ENCODE measurements at places on chromosomes 1 and 21. TPM values are rescaled to one million over a fixed set of nuclear protein-coding genes. Genes with fewer than 3 reads are reported as not detected.

DNA sequence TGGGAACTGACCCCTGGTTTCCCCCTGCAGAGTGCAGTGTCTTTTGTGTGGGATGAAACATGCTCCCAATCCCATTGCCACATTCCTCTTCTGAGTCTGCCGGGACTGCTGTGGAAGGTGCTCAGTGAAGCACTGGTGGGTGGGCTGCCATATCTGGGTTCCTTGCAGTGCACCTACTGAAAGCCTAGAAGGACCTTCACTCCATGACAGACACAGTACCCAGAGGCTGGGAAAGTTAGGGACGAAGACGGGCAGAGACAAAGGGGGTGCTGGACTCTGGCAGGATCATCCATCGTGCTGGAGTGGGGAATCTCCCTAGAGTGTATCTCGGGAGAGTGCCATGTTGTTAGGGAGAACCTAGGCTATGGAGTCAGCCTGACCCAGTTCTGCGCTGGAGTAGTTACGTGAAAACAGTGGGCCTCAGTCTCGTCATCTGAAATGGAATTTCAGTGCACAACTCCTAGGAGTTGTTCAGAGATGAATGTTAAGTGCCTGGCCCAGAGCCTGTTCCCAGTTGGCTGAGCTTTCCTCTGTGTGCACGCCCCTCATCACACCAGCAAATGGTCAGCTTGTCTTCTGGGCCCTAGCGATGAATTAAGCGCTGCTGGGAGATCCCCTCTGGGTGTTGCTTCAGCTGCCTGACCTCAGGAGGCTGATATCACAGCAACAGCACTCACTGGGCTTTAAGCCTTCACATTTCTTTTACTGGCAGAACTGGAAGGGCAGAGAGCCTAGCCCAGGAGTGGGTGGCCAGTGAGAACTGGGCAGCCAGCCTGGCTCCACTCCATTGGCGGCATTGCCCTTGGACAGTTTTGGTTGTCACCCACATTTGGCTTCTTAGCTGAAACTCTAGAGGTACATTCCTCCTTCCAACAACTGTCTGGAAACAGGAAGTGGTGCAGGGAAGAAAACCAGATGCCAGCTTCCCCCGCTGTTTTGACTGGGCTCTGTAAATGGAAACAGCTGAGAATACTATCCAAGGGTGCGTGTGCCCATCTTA is 479.8 kb upstream of the VAMP3 start:
- no peak for DNase-seq

- no peak for DNase-seq
Observed at GRCh38 chr21:33815143-33815707, 100.4 kb downstream of the ATP5PO start.

DNA sequence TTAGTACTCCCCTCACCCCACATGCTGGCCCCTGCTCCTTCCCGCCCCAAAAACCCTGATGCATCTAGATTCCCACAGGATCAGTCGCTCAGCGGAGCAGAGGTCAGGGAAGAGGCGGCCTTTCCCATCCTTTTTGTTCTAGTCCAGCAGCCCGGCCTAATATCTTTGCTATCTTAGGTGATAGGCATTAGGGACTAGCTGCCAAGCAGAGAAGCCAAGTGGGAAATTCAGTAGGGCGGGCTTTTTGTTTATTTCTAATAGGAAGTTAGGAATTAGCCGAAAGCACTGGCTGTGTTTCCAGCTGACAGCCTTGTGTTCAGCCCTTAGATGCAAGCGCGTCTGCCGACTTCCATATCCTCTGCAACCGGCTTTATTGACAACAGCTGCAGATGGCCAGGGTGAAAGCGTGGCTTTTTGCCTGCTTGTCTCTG is 59.0 kb upstream of the BCAR3 start:
- DNase-seq: no peak

Gene BRDT
- total RNA-seq: not detected

DNA sequence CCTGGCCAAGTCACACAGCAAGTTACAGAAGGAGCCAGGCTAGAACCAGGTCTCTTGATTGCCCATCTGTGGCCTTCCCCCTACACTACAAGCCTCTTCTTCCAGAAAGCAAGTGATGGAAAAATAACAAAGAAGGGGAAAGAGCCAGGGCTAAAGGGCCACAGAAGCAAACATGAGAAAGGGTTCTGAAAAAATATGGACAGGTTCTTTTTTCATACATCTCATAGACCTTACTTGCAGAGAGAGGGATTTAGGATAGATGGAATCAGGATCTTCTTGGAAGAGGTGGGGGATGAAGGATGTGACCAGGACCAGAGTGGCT is 3.2 kb downstream of the RHBG start:
- no peak for DNase-seq

Gene AADACL4
- total RNA-seq: not detected

DNA sequence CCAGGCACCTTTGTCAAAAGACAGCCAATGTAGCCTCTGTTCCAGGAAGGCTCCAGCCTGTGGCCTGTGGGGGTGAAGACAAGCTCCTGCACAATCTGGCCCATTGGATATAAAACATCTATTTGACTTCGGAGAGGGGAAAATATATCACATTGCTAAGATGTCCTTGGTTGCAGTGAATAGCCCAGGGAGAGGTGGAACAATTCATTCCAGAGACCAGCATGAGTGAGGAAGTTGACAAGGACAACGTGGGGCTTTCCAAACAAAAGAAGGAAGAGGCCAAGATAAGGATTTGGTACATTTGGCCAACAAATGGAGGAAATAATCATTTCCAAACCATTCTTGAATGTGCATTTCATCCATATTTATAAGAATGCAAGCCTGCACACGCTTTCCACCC is 187.0 kb downstream of the ETS2 start:
- no peak for DNase-seq

GRCh38 chr1:87278825-87279535 is 49.7 kb upstream of the LMO4 start:
- no peak for DNase-seq

GRCh38 chr1:20787840-20788795 is 1.0 kb upstream of the HP1BP3 start:
- DNase-seq: peak; percentile 30

DNA sequence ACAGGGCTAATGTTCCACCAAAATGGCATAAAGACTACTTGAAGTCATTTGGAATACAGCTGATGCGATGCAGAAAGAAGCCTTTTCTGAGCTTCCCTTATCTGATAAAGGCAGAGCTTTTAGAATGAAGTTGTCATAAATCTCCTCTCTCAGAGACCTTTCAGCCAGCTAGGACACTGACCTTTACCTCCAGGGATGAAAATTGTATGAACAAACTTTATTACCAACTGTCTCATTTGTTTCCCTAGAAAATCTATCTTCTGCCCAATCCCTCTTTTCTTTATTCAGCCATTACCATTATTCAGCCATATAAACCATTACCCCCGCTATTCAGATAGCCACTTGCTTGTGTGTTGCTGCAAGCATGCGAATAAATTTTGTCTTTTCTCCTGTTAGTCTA is 29.7 kb upstream of the RNF2 start:
- DNase-seq: no peak

Gene GNG4
- not detected for total RNA-seq

DNA sequence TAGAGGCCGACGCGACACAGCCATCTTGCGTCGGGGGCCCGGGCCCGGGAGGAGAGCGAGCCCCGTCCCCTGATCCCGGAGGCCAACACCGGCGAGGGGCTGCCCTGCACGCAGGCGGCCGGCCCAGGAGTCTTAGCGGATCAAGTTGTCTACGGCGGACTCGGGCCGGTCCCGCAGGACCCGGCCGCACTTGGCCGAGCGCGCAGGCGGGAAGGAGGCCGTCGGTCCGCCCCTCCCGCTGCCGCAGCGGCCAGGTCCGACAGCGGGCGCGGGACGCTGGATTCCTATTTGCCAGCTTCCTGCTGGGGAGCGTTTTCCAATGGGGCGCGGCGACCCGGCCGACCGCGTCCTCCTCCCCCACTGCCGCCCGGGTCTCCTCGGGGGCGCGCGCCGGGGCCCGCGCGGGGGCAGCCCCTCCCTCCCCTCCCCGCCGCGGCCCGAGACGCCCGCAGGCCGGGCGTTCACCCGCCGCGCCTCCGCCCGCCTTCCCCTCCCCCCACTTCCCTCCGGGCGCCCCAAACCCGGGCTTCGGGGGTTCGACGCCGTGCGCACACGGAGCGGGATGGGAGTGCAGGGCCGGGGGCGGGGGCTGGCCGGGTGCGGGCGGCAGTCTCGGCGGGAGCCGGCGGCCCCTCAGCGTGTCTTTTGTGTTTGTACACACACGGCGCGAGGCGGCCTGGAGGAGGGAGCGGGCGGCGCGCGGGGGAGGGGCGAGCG is 517 bp upstream of the H3-3A start:
- DNase-seq: peak; percentile 85

GRCh38 chr1:41213341-41213740 is 28.8 kb downstream of the SCMH1 start:
- no peak for DNase-seq

DNA sequence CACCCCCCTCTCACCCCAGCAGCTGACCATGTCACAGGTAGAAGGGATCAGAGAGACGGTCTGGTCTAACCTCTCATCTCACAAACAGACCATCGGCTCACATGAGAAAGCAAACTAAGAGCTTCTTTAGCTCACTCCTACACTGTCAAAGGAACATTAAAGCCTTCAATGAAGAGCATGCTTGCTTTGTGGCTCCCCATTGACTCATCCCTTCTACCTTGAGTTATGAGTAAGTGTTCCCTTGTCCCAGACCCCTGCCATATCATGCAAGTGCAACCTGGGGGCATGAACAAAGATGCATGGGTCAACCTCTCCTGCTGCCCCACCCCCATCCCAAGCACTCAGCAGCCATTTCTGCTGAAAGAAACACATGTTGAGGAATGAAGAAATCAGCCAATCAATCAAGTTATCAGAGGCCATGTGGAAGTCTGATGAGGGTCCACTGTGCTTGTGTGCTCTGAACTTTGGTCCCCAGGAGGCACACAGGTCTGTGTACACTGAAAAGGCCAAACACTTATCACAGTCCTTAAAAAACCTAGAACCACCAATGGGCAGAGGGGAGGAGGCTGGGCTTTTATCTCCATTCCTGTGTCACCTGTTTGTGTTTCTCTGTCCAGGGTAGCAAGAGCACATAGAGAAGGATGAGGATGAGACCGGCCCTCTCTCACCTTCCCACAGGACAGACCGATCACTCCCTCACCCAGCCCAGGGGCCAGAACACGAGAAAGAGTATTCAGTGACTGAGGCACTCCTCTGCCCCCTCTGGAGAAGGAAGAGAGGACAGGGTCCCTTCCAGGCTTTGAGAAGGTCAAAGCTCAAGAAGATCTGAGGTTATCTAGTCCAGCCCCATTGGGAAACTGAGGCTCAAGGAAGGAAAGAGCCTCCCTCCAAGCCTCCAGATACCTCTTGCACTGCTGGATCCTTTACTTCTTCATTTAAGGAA is 9.5 kb downstream of the ETNK2 start:
- DNase-seq: no peak

DNA sequence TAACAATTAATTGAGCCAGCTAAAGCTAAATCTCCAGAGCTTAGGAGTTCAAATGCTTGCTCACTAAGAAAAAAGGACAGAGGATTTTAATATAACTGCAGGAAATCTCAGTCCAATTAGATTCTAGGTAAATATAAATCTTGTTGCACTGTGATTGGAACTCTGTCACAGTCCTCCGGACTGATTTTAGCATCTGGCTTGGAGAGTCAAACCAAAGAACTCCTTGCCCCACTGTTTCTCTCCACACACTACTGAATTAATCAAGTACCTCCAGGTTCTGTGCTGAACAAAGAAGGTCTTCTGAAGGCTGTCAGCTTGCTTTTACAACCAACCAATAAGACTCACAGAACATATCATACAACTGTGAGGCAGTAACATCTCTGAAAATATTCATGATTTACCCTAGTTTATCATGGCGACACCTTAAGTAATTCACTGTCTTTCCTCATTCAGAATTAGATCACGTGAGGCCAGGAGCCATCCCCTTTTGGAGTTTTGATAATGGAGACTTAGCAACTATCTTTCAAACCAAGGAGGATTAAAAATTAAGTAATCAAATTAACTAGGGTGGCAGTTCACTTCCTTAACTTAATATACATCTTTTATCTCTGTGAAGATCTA is 176.0 kb downstream of the RERE start:
- no peak for DNase-seq

- no peak for DNase-seq
Observed at GRCh38 chr1:88985032-88985431, 7.4 kb downstream of the KYAT3 start.

DNA sequence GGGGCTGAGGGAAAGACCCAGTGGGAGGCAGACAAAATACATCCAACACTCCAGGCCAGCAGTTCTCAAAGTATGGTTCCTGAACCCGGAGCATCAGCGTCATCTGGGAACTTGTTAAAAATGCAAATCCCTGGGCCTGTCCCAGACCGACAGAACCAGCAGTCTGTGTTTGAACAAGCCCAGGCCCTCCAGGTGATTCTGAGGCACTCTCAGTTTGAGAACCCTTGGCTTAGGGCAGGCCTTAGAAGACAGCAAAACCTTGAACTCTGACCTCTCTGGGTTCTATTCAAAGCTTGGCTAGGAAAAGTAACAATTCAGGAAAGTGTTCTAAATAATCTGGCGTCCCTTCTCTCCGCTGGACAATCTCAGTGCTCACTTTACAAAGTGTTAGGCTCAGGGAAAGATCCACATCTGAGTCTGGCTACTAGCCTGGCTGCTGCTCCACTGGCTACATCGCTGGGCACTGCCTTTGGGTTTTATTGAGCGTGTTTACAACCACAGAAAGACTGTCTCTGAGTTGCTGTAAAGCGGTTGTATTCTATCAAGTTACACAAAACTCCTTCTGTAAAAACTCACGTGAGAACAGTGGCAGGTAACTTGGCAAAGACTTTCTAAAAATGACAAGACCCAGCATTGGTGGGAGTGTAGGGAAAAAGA is 166.1 kb downstream of the HIVEP3 start:
- no peak for DNase-seq

Gene RALGPS2
- total RNA-seq: 7.5 TPM

DNA sequence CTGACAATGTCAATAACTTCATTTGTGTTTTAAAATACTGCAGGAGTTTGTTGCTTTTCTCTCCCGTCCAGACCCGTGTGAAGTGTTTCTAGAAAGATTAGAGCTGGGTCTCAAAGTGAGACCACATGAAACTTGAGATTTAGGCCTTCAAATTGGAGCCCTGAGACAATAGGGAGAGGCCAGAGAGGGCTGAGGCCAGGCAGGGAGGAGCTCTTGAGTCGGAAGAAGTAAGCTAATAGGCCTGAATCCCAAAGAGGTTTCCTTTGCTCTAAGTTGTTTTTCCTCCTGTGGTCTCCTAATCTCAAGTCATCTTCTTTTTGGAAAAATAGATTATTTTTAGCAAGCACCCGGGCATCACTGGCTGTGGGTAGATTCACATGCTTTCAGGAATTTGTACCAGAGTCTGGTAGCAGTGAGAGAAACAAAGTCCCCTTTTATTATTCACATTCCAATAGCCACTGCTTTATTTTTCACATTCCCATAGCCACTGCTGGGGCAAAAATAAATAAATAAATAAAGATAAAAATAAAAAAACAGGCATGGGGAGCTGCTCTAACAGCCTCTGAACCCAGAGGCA is 25.6 kb downstream of the CD244 start:
- no peak for DNase-seq

- no peak for DNase-seq
Observed at GRCh38 chr1:155251566-155251965, 3.7 kb downstream of the ENTREP3 start.
